ENCODE measurements at places on chromosomes 4 and X.

- no peak for DNase-seq
Measured at GRCh38 chrX:16722481-16722880, 3.1 kb downstream of the SYAP1 start.

- DNase-seq, result no peak
Measured at GRCh38 chrX:119042996-119043395, 29.8 kb upstream of the CT47C1 start.

- no peak for DNase-seq
Measured at GRCh38 chrX:18883961-18884765, 99.8 kb downstream of the PHKA2 start.

DNA sequence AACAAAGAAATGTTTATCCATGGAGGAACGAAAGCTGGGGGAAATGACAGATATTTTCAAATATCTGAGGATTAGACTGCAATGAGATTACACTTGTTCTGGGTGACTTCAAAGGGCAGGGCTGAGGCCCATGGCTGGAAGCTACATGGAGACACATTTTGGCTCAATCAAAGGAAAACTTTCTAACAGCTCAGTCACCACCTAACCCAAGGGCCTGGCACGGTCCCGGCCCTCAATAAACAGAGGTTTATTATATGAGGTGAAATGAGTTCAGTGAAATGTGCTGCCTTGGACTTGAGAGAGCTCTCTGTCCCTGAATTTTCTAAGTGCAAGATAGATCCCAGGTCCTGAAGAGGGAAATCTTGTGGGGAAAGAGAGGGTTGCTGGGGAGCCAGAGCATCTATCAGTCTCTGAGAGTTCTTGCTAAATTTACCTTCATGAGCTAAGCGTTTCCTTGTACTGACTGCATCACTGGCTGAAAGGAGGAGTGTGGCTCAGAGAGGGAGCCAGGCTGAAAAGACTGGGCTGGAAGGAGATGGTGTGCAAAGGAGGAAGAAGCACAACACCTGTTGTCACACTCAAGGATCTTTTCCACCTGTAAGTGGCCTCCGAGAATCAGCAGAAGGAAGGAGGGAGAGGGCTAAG, 2.0 kb upstream of the RIPPLY1 start:
- DNase-seq, result no peak

- DNase-seq, result no peak
Measured at GRCh38 chrX:67781132-67781531, 237.3 kb downstream of the AR start.

DNA sequence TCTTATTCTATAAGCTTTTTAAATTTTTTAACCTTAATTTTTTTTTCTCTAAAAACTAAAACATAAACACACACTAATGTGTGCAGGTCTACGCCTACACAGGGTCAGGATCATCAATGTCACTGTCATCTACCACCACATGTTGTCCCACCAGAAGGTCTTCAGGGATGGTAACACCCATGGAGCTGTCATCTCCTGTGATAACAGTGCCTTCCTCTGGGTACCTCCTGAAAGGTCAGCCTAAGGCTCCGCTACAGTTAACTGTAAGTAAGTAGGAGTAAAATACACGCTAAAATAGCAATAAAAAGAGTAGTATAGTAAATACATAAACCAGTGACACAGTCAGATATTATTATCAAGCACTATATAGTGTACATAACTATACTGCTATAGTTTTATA, 45.9 kb upstream of the GPRIN3 start:
- DNase-seq, result no peak

- no peak for DNase-seq
Measured at GRCh38 chr4:78561677-78562076, 10.1 kb downstream of the ANXA3 start.

All from stimulated activated CD4-positive, alpha-beta T cell treated with anti-CD3 and anti-CD28 coated beads, Interleukin-1b, Interleukin-23, amount 100 ng/mL, for 4 hours (primary cell).